ENCODE measurements at places on chromosomes 7 and 10.

DNA sequence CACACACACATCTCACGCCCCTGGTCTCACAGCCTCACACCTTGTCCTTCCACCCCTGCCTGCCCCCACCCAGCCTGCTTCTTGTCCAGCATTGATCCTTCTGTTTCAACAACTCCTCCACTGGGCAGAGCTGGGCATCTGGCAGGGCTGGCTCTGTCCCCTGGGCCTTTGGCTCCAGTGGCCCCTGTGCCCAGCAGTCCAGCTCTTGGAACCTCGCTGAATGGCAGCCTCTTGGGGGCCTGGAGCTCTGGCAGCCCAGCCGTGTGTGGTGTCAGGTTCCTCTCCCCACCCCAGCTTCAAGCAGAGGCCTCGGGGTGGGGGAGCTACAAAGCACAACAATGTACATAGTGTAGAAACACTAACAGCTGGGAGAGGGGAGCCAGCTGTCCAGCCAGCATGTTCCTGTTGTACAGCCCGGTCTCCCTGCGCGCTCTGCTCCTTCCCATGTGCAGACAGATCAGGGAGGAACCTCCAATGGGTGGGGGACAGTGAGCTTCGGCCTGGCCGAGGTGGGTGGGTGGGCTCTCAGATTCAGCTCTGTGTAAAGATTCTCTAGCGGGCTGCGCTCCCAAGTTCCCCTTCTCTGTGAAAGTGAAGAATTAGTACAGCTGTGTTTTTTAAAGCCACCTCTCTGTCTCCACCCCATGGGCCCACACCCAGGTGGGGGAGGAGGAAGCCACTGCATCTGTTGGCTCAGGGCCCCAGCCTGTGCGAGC is 19.4 kb downstream of the ZMIZ2 start:
- DNase-seq, result peak; percentile 46

GRCh38 chr7:116630932-116631671 is 40.9 kb upstream of the MET start:
- peak; percentile 29 for DNase-seq

- no peak for DNase-seq
These were observed 2.5 kb downstream of the ACTR3B start for GRCh38 chr7:152762056-152762455.

DNA sequence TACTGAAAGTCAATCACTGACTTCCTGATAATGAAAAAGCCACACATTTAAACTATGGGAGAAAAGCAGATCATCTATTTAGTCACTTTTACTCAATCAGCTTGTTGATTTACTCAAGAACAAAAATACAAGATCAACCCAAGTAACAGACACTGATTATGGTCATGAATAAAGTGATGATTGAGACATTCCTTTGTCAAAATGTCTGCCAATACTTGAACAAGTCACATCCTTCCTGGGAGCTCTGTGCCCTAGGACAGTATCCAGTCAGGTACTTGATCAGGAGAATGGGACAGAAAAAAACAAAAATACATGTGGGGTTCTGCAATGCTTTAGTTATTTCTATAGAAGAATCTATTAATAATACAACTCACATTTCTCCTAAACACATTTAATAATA is 150.0 kb upstream of the NEBL start:
- no peak for DNase-seq

- DNase-seq, result no peak
These were observed 5.9 kb upstream of the IFIT1B start for GRCh38 chr10:89371987-89372386.

- no peak for DNase-seq
These were observed 60.8 kb upstream of the HABP2 start for GRCh38 chr10:113491967-113492565.

- DNase-seq, result no peak
These were observed 29.2 kb upstream of the HABP2 start for GRCh38 chr10:113523628-113524027.

DNA sequence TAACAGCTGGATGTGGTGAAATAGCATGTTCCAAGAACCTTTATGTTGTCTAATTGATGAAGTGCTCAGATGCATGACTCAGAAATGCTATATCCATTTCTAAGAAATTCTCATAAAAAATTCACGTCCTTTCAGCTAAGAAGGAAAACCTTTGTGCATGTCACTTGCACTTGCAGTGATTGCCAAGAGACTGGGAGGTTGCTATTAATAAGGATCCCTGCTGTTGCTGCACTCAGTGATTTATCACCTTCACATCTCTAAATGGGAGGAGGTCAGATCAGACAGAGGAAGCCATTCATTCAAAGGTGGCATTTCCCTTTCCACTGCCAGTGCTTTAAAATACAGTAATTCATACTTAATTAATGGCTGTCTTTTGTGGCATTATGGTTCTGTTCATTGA is 89.5 kb downstream of the THSD7A start:
- DNase-seq, result no peak

- no peak for DNase-seq
These were observed 3.3 kb downstream of the CUX1 start for GRCh38 chr7:101820703-101821102.

GRCh38 chr10:131806146-131806545 is 94.7 kb upstream of the PPP2R2D start:
- no peak for DNase-seq

GRCh38 chr7:31102973-31103850 is 51.1 kb downstream of the ADCYAP1R1 start:
- no peak for DNase-seq

GRCh38 chr7:152543799-152544198 is 108.0 kb upstream of the KMT2C start:
- no peak for DNase-seq

- no peak for DNase-seq
These were observed 27.8 kb downstream of the CAV1 start for GRCh38 chr7:116552602-116553001.

- DNase-seq, result no peak
These were observed 154.0 kb downstream of the CUX1 start for GRCh38 chr7:101971457-101971856.

GRCh38 chr10:55641601-55642000 is 719.5 kb downstream of the ZWINT start:
- no peak for DNase-seq

DNA sequence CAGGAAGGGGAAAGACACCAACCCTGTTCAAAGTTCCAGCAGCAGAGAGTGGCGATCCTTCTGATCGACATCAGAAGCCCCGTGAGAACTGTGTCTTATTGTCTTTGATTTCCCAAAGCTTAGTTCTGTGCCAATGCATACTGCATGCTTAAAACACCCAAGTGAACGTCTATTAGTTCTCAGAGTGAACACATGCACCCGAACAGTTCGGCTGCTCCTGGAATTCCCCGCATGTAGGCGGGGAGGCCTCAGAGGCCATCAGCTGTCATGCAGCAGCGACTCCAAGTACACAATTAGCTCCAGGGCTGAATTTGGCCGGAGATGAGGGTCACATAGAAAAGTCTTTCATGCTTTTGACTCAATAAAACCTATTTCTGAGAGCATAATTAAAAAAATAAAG is 276.9 kb downstream of the ZMYND11 start:
- DNase-seq, result no peak

- DNase-seq, result no peak
These were observed 169.2 kb upstream of the WNT16 start for GRCh38 chr7:121159553-121159952.

DNA sequence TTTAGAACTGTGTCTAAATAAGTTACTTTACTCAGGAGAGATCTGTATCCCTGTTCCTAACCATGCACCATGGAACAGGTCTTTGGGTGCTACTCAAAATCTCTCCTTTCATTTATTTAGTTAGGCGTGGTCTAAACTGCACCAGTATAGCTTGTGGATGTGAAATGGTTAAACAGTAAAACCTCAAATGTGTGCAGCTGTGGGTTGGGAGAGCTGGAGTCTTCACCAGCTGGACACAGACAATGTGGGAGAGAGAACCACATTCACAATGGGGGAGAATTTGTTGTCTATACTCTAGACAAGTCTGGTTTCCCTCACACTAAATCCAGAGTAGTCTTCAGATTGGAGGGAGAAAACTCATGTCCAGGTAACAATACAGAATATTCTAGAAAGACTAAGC is 31.2 kb upstream of the IKZF1 start:
- no peak for DNase-seq

- peak; percentile 65 for DNase-seq
These were observed 708 bp upstream of the GPR85 start for GRCh38 chr7:113087071-113087998.
